ENCODE measurements at places on chromosomes 7 and 10. TPM values are rescaled to one million over a fixed set of nuclear protein-coding genes. Genes with fewer than 3 reads are reported as not detected.

Gene ACHE
- 0.60 TPM for total RNA-seq

Gene MRM2
- 21.2 TPM for total RNA-seq

- no peaks in the 10 kb centered on the region for H3K36me3 ChIP-seq
- H3K4me1 ChIP-seq = no peaks in the 10 kb centered on the region
- H3K27ac ChIP-seq = no peak overlapping the region
- no peak for DNase-seq
- no peak overlapping the region for H3K4me3 ChIP-seq
Observed at GRCh38 chr7:105759670-105760550, 116.5 kb downstream of the ATXN7L1 start.

GRCh38 chr7:79723833-79724618 lies 270.6 kb upstream of the MAGI2 start:
- DNase-seq = no peak
- no peaks in the 10 kb centered on the region for H3K36me3 ChIP-seq
- no peaks in the 10 kb centered on the region for H3K4me1 ChIP-seq
- H3K27me3 ChIP-seq = no peaks in the 10 kb centered on the region

Gene LDB3
- total RNA-seq = 800 TPM

DNA sequence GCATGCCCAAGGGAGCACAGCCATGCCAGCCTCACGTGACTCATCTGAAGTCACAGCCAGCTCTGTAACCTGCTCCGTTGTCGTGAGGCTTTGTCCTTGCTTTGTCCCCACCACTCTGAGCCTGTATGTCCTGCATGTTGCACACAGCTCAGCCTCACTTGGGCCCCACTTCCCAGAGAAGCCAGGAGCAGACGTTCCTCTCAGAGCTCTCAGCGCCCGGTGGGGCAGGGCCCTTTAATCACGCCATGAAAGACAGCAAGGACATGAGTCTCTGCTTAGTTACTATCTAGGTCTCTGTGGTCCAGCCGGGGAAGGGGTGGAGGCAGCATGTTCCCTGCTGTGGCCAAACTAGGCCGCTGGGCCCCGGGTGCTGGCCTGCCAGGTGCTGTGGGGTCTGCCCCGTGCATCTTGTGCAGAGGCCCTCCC lies 127.4 kb upstream of the FAM20C start:
- H3K4me3 ChIP-seq = no peak overlapping the region
- H3K27me3 ChIP-seq = no peaks in the 10 kb centered on the region
- no peaks in the 10 kb centered on the region for H3K36me3 ChIP-seq
- H3K4me1 ChIP-seq = peaks cover 17% of the 10 kb centered on the region

DNA sequence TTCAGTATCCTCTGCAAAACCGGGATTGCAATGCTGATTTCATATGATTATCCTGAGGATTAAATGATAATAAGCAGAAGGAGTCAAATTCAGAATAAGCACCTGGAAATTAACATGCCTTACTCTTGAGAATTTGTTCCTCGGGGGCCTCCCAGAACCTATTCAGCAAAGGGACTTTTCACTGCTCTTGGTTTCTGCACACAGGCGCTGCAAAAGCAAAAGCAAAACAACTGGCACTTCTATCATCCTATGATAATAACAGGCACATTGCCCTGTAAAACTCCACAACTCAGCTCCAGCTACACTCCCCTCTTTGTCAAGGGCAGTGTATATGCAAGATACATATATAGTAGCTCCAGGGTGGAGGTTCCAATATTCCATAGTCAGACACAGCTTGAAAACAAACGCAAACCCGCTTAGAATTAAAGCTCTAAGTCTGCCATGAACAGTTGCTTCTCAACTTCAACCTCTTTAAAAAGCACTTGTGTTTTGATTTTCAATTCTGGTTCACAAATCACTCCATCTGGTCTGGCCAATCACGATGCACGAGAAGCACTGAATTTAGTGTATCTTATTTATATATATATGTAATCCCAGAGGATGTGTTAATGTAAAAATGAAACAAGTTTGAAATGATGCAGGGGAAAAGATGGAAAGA lies 119.9 kb upstream of the PTER start:
- no peak for DNase-seq
- no peak overlapping the region for H3K27ac ChIP-seq
- no peak overlapping the region for H3K4me3 ChIP-seq
- H3K27me3 ChIP-seq = no peaks in the 10 kb centered on the region
- H3K36me3 ChIP-seq = no peaks in the 10 kb centered on the region

GRCh38 chr7:14751461-14751860 lies 151.1 kb downstream of the DGKB start:
- H3K36me3 ChIP-seq = no peaks in the 10 kb centered on the region
- DNase-seq = no peak
- H3K27ac ChIP-seq = no peak overlapping the region
- H3K4me1 ChIP-seq = no peaks in the 10 kb centered on the region
- no peak overlapping the region for H3K4me3 ChIP-seq

DNA sequence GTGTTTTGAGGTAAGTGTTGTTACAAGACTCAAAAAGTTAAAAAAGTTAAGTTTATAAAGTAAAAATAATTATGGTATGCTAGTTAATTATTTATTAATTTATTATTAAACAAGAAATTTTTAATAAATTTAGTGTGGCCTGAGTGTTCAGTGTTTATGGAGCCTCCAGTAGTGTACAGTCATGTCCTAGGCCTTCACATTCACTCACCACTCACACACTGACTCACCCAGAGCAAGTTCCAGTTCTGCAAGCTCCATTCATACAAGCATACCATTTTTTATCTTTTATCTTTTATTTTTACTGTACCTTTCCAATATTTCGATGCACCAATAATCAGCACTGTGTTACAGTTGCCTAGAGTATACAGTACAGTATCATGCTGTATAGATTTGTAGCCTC lies 381.2 kb upstream of the MGMT start:
- no peak for DNase-seq
- no peak overlapping the region for H3K27ac ChIP-seq
- H3K4me1 ChIP-seq = no peaks in the 10 kb centered on the region
- no peaks in the 10 kb centered on the region for H3K27me3 ChIP-seq

- H3K4me1 ChIP-seq = no peaks in the 10 kb centered on the region
- peaks cover 2% of the 10 kb centered on the region for H3K27me3 ChIP-seq
- H3K27ac ChIP-seq = no peak overlapping the region
Observed at GRCh38 chr10:63068246-63068645, 64.9 kb upstream of the NRBF2 start.

GRCh38 chr10:61283481-61284221 lies 169.5 kb downstream of the TMEM26 start:
- peaks cover 3% of the 10 kb centered on the region for H3K4me1 ChIP-seq
- DNase-seq = no peak
- H3K4me3 ChIP-seq = no peak overlapping the region
- no peaks in the 10 kb centered on the region for H3K27me3 ChIP-seq
- H3K36me3 ChIP-seq = no peaks in the 10 kb centered on the region

GRCh38 chr10:103877861-103878260 lies 22.5 kb upstream of the SH3PXD2A start:
- no peak overlapping the region for H3K27ac ChIP-seq
- no peak for DNase-seq
- H3K36me3 ChIP-seq = no peaks in the 10 kb centered on the region
- H3K4me1 ChIP-seq = peaks cover 18% of the 10 kb centered on the region

- H3K4me3 ChIP-seq = no peak overlapping the region
- DNase-seq = no peak
- H3K36me3 ChIP-seq = peaks cover 99% of the 10 kb centered on the region
- H3K27me3 ChIP-seq = no peaks in the 10 kb centered on the region
Observed at GRCh38 chr7:66779669-66780409, 39.3 kb downstream of the RABGEF1 start.

- H3K27me3 ChIP-seq = no peaks in the 10 kb centered on the region
- H3K4me1 ChIP-seq = peaks cover 46% of the 10 kb centered on the region
- DNase-seq = no peak
- peak overlapping the region; percentile 89 for H3K27ac ChIP-seq
Observed at GRCh38 chr7:107563081-107563774, 492 bp downstream of the COG5 start.

Gene MYH16
- total RNA-seq = not detected

DNA sequence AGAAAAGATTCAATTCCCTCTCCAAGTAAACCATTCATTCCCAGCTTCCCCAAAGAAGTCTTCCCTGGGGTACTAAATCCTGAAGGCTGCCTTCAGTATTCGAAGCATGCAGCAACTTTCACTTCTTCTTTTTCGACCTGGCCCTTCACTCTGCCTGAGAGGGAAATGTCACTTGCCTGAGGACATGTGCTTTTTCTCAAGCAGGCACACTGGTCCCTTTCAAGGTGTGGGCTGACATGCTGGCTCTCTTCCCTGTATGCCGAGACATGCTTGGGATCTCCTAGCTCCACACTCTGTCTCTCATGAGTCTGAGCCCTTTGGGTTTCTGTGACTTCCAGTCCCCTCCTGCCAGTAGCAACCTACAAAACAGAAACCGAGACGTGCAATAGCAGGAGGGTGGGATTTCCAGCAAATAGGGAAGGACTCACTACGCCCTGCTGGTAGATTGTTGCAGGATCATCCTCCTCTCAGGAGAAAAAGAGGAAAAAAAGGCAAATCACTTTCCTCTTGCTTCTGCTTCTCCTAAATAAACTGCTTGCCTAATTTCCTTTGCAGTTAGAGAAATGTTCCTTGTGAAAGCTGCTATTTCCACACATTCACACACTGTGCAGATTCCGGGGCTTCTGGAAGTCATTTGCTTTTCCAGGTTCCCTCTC lies 33.5 kb downstream of the FIGNL1 start:
- no peaks in the 10 kb centered on the region for H3K27me3 ChIP-seq
- no peak overlapping the region for H3K27ac ChIP-seq
- H3K4me3 ChIP-seq = no peak overlapping the region
- DNase-seq = no peak
- H3K36me3 ChIP-seq = no peaks in the 10 kb centered on the region

Gene FBXL13
- total RNA-seq = 0.42 TPM

Gene CLRN3
- 0.35 TPM for total RNA-seq

Gene NRCAM
- total RNA-seq = 0.36 TPM

Gene SPDYE16
- 0.29 TPM for total RNA-seq

Gene NXPH1
- not detected for total RNA-seq

DNA sequence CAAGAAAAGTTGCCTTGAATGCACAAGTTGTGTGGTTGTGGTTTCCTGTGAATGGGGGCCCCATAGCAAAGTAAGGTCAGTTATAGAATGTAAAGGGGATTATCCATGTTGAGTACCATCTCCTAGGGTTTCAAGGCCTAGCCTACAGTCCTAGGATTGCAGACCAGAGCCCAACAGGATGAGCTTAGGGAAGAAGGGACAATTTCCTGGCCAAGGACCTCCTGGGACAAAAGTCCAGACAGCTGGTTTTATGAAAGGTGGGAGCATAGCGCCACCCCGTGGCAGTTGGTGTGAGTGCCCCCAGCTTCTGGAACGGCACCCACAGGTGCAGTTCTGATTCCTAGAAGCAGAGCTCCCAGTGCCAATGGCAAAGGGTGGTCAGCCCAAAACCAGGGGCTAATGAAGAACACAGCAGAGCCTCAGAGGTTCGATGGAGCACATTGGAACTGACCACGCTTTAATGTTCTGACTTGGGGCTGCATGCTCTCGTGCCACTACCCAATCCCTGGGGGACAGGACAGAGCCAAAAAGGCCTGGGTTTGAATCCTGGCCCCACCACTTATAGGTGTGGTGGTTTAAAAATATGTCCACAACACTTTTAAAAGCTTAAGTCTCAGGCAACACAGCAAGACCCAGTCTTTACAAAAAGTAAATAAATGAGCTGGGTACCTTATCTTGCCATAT lies 25.8 kb upstream of the TMEM120A start:
- H3K27me3 ChIP-seq = no peaks in the 10 kb centered on the region
- DNase-seq = peak; percentile 80
- no peak overlapping the region for H3K27ac ChIP-seq
- H3K4me1 ChIP-seq = no peaks in the 10 kb centered on the region

Gene FAM25C
- not detected for total RNA-seq

Gene CCDC3
- total RNA-seq = 1.6 TPM

DNA sequence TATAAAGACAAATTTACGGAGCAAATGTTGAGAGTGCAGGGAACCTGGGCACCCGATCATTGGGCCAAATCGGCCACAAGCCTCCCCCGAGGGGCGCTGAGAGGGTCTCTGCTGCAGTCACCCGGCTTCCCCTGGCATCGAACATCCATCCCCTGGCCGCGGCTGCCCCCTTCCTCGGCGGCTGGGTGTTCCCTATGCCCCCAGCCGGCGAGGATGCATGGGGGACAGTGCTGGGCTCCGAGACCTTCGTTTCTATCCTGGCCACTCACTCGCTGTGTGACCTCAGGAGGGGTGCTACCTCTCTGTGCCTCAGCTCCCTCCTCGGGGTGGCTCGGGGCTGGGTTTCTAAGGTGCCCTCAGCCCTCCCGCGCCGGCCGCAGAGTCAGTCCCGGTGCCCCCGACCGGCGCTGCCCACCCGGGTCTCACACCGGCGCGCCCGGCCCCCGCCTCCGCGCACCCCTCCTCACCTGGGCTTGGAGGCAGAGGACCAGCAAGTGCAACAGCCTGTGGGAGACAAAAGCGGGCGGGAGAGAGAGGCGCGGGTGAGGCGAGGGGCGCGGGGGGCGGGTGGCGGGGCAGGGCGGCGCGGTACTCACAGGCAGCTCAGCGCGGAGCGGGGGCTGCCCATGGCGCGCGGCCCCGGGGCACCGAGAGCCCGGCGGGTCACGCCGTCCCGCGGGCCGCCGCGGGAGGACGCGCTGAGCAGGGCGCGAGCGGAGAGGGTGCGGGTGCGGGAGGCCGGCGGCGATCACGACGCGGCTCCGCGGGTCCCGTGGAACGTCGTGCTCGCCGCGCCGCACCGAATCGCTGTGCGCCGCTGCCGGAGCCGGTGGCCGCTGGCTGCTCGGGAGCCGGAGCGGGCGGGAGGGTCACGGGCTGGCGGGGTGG lies at the start of gene FGF8:
TSS of gene FGF8 (minus strand) at position 842 of the 888 bp plus-strand sequence. CDS start at position 628, 214 bp downstream.
- no peak for DNase-seq
- peaks cover 33% of the 10 kb centered on the region for H3K4me1 ChIP-seq
- H3K36me3 ChIP-seq = no peaks in the 10 kb centered on the region
- peak within 1 kb of the TSS; percentile 34 for H3K4me3 ChIP-seq

All from heart left ventricle (tissue), 16 donors.